Activated CD4-positive, alpha-beta T cell treated with anti-CD3 and anti-CD28 coated beads for 36 hours (primary cell): ENCODE measurements at places on chromosomes 2 and 18.

DNA sequence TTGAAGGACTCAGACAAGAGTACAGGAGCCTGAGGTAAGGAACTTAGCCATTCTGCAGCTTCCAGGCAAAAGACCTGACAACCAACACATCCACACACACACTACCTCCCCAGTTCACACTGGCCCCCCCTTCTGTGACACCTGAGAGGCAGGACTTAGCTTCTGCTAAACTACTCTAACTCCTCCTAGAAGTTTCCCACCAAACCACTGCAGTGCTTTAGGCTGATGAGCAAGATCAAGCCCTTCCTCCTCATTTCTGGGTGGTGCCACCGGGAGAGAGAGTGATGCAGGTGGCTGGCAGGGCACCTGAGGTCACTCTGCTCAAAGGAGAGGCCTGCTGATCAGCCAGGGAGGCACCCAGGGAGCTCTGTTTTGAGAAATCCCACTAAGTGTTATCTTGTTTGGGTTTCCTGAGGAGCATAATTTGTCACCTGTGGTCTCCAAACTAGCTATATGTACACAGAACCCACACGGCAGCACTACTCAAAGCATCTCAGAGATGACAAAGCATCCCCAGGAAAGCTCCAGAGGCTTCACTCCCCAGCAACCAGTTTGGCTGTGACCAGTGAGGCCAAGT is 188.4 kb downstream of the MYO5B start:
- peak; percentile 7 for DNase-seq

- DNase-seq, result no peak
Measured at GRCh38 chr18:55275039-55275901, 312.7 kb downstream of the TCF4 start.

- no peak for DNase-seq
Measured at GRCh38 chr2:117058366-117058765, 756.1 kb upstream of the DDX18 start.

GRCh38 chr2:119223521-119224390 is at the start of gene STEAP3:
TSS of gene STEAP3 (plus strand) at chr2:119223834. CDS start at chr2:119231013, 7,179 bp downstream.
- DNase-seq, result peak; percentile 25

DNA sequence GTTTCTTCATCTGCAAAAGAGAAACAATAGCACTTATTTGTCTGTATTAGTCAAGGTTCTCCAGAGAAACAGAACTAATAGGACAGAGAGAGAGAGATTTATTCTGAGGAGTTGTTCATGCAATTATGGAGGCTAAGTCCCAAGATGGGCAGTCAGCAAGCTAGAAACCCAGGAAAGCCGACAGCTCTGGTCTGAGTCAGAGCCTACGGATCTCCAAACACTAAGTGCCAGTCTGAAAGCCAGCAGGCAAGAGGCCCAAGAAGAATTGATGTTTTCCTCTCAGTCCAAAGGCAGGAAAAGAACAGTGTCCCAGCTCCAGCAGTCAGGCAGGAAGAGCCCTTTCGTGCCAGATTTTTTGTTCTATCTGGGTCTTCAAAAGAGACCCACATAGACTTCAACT is 36.5 kb upstream of the SLC66A3 start:
- DNase-seq, result no peak

DNA sequence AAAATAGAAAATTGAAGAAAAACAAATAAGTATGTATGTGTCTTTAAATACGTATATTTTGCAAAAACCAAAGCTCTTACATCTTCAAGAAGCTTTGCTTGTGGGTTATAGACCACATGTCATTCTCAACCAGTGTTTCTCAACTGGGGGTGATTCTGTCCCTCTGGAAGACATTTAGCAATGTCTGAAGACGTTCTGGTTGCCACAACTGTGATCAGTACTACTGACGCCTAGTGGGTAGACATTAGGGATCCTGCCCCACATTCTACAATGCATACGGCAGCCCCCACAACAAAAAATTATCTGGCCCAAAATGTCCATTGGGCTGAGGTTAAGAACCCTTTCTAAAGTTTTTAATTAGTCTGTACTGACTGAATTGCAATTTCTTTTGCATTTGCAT is 48.4 kb downstream of the UNC50 start:
- DNase-seq, result no peak

GRCh38 chr2:67516899-67517530 is 119.9 kb downstream of the ETAA1 start:
- no peak for DNase-seq

DNA sequence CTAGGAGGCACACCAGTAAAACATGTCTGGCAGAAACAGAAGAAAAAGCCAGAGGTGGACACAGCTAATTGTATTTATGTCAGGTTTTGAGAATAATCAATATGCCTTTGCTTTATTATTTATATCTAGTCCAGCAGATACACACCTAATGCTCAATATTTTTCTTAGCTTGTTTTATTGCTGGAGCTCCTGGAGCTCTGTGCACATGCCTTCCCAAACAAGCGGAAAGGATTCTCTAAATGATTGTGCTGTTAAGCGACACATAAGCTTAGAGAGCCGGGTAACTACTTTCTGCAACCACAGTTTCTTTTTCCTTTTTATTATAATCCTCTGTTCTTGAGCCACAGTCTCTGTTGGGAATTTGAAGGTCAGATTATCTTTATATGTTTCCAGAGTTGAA is 177.3 kb upstream of the ST6GAL2 start:
- no peak for DNase-seq

GRCh38 chr2:74488643-74489481 is 6.0 kb downstream of the TTC31 start:
- DNase-seq, result no peak

DNA sequence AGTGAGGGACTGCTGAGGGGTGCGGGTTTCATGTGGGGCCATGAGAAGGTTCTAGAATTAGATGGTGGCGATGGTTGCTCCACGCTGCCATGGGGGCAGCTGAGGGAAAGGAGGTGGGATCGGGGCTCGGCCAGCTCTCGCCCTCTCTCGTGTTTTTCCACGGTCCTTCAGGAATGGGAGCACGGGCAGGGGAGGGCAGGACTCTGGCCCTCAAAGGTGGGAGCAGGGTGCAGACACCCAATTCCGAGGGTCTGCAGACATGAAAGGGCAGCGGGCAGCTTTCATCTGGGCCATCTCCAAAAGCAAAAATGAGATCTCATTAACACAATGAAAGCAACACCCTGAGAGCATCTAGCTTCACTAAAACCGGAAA is 53.4 kb upstream of the SALL3 start:
- no peak for DNase-seq

- no peak for DNase-seq
Measured at GRCh38 chr2:183232161-183232865, 108.1 kb downstream of the NUP35 start.

DNA sequence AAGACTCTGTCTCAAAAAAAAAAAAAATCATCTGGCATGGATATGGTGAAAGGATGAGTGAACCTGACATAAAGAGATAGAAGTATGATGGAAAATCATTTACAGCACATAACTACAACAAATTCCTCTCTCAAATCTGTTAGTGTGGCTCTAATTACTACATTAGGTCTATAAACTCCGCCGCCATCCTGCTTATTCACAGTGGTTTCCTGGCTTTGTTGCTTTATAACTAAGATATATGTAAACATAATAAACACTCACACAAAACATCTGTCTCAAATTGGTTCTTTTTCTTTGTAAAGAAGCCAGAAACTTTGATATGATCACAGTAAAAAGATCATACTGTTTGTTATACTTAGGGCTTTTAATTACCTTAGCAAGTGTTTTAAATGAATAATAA is 412.6 kb upstream of the FAM98A start:
- no peak for DNase-seq

DNA sequence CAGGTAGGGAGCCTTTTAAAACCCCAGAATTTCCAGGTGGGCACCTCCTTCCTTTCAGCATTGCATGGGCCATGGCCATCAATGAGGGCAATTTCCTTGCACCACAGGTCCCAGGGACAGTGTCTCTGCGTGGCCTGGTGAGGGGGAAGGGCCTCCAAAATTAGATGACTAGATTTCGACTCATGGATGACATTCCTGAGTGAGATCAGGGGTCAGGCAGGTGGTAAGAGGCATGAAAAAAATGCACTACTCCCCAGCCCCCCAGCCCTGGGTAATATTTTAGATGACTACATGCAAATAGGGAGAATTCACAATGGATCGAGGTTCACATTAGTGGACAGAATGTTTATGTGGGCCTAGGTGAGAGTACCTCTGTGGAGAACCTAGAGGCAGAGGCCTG is 19.0 kb upstream of the IGFBP5 start:
- no peak for DNase-seq

- no peak for DNase-seq
Measured at GRCh38 chr2:66555501-66556324, 120.8 kb downstream of the MEIS1 start.

DNA sequence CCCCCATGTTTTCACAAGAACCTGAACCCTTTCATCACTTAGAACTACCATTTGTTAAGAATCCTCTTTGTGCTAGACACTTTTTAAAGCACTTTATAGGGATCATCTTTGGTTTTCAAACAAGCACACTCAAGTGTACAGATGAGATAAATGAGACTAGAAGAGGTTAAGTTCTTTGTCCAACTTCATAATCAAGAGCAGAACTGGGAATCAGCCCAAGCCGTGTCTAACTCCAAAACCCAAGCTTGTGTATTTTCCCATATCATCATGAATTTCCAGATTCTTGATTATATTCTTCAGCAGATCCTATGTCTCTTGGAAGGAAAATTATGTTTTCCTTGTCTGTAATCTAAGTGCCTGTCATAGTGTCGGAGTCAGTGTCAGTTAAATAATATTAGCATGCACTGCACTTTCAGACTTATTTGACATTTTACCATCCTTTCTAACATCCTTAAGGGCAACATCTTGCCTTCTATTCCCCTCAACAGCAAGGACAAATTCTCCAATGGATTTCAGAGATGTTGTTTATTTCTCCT is 123.0 kb upstream of the SETBP1 start:
- no peak for DNase-seq
